ENCODE measurements at places on chromosomes 16 and 17.

GRCh38 chr16:81624760-81625543, 154.1 kb upstream of the PLCG2 start:
- DNase-seq, result no peak

DNA sequence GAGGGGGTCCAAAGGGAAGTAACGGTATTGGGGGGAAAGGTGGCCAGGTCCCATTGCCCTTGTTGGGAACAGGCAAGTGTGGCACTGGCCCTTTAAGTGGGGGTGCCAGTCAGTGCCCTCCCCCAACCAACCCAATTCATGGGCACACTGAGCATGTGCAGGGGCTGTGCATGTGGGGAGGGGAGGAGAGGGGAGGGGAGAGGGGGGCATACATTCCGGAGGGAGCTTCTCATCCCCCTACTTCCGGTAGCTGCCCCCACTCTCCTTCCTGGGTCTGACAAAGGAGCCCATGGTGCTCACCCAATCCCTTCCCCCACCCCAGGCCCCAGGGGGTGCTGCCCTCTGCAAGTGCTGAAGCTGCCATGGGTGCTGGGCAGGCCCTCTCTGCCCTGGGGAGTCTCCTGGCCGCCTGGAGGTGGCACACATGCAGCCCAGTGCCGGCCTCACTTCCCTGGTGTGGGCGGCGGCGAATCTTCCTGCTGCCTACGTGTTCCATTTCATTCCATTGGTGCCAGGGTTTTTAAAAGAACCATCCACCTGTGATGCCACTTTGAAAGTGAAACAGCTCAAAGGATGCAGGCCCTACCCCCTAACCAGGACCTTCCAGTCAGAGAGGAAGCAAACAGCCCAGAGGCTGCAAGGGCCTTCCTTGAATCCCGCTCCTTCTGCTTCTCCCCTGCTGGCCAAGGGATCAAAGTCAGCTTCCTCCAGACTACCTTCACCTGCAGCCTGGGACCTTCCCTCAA, 11.0 kb downstream of the HEXIM2 start:
- peak; percentile 53 for DNase-seq

DNA sequence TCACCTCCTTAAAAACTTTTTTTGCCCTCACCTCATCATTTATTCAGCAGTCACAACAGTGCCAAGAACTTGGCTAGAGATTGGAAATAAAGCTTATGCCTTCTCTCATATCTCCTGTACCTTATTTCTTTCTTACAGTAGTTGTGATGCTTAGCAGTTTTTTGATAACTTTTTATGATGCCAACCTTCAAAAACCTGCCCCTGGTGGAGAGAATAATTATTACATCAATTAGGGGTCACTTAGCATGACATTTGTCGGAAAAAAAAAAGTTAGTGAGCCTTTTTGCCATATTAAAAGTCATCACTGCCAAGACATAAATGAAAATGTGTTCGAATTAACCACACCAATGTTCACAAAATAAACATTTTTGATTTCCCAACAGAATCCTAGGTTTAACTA, 296.6 kb downstream of the WWOX start:
- no peak for DNase-seq

GRCh38 chr17:37062021-37062420, 113.3 kb downstream of the AATF start:
- DNase-seq, result no peak

DNA sequence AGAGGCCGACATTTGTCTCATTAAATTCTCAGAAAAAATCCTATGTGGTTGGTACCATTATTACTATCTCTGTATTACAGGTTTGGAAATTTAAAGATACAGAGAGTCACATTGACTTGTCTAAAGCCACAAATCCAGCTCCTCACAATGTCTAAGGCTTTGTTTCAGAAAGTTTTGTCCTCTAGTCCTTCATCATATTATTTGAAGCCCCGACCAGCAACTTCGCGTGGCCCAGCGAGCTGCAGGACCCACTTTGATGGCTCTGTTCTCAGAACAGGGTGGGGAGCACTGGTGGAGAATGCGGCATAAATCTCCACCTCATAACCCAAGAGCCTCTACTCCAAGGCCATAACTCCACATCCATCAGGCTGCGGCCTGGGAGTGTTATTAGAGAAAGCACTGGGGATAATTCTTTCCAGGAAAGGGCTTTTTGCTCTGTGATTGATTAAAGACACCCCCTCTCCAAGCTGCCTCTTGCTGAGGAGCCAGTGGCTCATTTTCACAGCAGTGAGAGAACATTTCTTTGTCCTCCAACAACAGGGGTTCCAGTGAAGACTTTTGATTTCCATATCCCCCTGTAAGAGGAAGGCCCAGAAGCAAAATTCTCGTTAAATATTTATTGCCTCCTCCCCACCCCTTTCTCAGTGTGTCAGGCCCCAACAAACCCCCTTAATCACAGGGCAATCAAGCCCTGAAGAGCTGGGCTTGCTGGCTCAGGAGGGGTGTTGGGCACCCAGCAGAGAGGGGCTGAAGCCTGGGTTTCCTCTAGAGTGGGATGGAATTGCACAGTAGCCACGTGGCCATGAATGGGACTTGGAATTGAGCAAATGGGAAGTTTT, 113.7 kb upstream of the CDH11 start:
- DNase-seq, result no peak

GRCh38 chr16:68328151-68328859, 17.5 kb downstream of the PRMT7 start:
- DNase-seq, result peak; percentile 54

GRCh38 chr17:72219137-72219823, 98.5 kb downstream of the SOX9 start:
- no peak for DNase-seq

DNA sequence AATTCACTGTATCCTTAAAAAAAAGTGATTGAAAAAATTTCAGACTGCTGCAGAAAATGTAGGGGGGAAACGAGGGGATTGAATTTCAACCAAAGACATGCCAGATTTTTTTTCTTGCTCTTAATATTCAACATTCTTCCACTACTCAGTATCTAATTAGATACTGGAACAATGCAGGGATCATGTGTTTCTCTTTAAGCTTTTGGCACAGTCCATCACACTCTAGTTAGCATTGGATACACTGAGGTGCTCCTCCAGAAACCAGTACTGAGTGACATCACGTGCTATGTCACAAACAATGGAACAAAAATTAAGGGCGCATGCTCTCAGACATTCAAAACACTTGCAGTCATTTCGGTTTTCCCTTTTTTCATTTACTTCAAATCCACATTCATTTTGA, 298.6 kb upstream of the PSMD7 start:
- DNase-seq, result no peak

DNA sequence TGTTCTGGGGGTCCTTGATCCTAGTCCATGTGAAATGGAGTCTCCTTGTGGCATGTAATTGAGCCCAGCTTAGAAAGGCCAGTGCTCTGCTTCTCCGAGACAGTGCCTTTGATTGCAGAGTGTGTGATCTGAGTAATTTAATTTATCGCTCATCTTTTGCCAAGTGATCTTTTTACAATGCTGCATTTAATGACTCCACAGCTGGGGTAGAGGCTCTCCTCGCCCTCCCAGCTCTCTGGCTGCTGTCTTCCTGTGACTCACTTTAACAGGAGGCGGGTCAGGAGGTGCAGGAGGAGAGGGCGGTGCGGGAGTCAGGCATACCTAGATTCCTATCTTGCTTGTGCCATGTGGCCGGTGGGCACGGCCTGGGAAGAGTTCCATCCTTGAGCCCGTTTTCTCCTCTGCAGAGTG, 113.4 kb upstream of the FOXF1 start:
- DNase-seq, result no peak

DNA sequence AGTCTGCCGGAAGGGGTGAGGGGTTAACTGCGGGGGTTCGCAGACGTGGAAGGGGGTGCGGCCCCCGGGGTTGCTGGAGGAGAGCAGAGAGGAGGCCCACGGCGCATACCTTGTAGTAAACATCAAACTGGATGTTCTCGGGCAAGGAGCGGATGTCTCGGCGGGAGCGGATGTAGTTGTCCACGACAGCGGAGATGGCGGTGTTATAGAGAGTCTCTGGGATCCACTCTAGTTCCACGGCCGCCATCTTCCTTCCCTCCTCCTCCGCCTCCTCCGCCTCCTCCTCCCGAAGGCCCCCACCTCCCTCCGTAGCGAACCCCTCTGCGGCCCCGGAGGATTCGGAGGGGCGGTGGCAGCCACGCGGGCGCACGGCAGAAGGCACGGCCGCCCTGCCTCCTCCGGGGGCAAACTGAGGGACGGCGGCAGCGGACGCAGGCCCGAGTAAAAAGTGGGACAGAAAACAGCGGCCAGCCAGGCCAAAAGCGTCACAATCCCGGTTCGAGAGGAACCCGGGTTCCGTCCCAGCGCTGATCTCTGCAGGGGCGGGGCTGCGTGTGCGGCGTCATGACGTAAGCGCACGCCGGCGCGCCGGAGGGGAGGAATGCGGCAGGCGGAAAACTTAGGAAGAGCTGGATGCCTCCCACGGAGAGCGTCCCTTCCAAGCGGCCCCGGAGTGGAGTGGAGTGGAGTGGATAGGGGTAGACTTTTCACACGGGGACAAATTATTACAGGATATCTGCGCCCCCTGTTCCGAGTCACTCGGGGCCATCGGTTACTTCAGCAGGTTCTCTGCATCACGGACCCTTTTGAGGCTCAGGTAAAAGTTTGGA, at the start of gene APPBP2:
TSS of gene APPBP2 (minus strand) at position 558 of the 830 bp plus-strand sequence. CDS start at position 247, 311 bp downstream.
- peak; percentile 60 for DNase-seq

GRCh38 chr16:22372882-22373661, 1.3 kb downstream of the CDR2 start:
- DNase-seq, result no peak

DNA sequence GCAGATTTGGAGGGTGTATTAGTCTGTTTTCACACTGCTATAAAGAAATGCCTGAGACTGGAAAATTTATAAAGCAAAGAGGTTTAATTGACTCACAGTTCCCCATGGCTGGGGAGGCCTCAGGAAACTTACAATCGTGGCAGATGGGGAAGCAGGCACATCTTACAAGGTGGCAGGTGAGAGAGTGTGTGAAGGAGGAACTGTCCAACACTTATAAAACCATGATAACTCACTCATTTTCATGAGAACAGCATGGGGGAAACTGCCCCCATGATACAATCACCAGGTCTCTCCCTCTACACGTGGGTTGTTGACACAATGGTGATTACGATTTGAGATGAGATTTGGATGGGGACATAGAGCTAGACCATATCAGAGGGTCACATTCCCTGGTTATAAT, 195.6 kb downstream of the RGS9 start:
- no peak for DNase-seq

DNA sequence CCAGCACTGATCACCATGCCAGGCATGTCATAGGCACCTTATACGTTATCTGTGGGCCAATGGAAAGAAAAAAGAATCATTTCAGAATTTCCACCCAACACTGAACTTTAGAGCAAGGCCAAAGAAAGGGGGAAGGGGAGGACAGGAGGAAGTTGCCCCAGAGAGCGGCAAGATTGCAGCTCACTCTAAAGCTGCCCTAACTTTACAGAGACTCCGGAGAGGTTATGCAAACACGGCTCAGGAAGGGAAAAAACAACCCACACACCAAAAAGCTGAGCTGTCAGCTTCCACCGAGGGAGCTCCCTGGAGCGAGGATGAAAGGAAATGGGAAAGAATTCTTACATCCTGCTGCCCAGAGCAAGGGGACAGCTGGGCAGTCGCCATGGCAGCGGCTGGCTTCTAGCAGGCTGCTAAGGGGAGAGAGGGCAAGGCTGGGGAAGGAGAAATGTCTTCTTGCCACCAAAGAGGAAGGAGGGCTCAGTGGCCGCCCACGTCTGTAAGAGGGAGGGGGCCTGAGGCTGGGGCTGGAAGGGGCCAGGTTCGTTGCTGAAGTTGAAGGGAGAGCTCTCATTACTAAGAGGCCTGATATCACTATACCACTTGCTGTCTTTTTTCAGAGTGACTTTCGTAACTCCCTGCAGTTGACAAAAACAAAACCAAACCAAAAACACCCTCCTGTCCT, 18.2 kb downstream of the COTL1 start:
- DNase-seq, result no peak

DNA sequence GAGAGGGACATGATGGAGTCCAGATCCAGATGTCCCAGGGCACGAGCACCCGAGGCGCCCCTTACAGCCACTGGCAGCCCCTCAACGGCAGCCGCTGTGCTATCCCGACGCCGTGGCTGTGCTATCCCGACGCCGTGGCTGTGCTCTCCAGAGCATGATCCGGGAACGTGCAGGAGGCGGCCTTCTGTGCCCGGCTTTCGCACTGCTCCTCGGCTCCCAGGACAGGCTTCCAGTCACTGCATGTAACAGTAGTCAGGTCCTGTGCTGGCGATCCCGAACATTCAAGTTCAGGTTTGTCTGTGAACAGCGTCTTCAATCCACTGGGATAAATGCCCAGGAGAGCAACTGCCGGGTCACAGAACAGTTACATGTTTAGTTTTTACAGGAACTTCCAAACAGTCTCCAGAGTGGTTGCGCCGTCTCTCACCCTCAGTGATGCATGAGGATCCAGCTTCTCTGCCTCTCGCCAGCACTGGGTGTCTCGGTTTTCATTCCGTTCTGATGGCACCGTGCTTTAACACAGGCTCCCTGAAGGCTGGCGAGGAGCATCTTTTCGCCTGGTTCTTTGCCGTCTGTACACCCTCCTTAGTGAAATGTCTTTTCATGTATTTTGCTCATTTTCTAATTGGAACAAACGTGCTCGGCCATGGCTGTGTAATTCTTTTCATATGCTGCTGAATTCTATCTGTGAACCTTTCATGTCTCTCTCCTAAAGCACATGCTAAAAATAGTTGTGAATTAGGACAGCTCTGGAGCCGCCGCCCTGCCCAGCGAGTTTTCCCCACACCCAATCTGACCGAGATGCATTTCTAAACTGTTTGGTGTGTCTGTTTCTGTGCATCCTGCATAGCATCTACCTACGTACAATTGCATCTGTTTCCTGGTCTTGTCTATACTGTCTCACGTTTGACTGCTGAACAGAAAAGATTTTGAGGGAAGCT, 72.6 kb upstream of the METRNL start:
- no peak for DNase-seq

DNA sequence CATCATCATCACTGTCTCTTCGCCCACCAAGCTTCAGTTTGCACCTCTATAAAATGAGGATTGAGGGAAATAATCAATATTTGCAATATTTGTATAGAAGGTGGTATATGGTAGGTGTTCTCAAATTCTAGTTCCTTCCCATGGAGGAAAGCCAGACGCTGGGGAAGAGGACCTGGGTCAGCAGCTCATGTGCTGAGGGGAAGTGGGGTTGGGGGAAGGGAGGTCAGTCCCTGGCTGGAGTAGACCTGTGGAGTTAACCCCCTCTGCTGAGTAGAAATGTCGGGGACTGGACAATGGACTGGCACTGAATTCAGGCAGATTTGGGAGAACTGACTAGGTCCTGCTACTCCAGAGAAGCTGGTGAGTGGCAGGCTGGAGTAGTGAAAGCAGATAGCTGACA, 12.8 kb upstream of the ITGB3 start:
- DNase-seq, result no peak

DNA sequence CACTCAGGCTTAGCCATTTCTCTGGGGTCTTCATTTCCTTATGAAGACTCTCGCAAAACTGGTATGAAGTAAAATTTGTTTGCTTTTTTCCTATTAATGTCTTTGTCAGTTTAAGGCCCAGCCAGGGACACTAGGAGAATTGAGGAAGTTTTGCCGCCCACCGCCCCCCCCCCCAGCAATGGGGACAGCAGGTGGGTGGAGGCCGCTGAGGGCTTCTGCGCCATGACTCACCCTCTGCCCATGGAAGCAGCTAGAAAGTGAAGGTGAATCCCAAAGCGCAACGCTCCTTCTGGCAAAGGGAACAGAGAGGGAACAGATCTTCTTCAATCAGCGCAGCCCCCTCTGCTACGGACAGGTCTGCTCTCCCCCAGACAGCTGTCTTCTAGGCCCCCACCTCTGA, 49.7 kb downstream of the MARF1 start:
- no peak for DNase-seq

- DNase-seq, result no peak
These were observed 27.0 kb upstream of the DOC2B start for GRCh38 chr17:208429-208828.

GRCh38 chr16:4275861-4276260, 3.0 kb upstream of the TFAP4 start:
- no peak for DNase-seq

- no peak for DNase-seq
These were observed 48.0 kb downstream of the GLG1 start for GRCh38 chr16:74558873-74559272.
